ENCODE measurements at places on chromosomes 12 and 14. TPM values are rescaled to one million over a fixed set of nuclear protein-coding genes. Genes with fewer than 3 reads are reported as not detected.

C14orf39 gene
- total RNA-seq = under 0.01 TPM

FAM186B gene
- total RNA-seq = 0.65 TPM

ADCY6 gene
- total RNA-seq = 30.6 TPM

GRIP1 gene
- under 0.01 TPM for total RNA-seq

RNASE3 gene
- total RNA-seq = not detected
